ENCODE measurements at places on chromosomes 1 and 21. TPM values are rescaled to one million over a fixed set of nuclear protein-coding genes. Genes with fewer than 3 reads are reported as not detected.

Gene CDCA8
- 35.6 TPM for total RNA-seq

Gene LCE4A
- total RNA-seq = not detected

Gene UTP11
- 111 TPM for total RNA-seq

Gene HPCAL4
- 0.44 TPM for total RNA-seq

Gene MSH4
- total RNA-seq = 0.33 TPM

Gene S100A9
- total RNA-seq = not detected

Gene FCRL5
- not detected for total RNA-seq

Gene C8B
- not detected for total RNA-seq

Gene SLC6A9
- 6.3 TPM for total RNA-seq

Gene IL20
- total RNA-seq = not detected

Gene PRKAA2
- total RNA-seq = not detected

Gene HES4
- 5.0 TPM for total RNA-seq

Gene MCOLN2
- total RNA-seq = 92.3 TPM

Gene SGIP1
- total RNA-seq = not detected

Gene LYPD8
- total RNA-seq = not detected

Gene OR2L2
- 0.07 TPM for total RNA-seq

Gene KIF26B
- total RNA-seq = 0.02 TPM

Gene CERS2
- 195 TPM for total RNA-seq

Gene OR2T8
- total RNA-seq = not detected

Gene LCE6A
- total RNA-seq = not detected

Gene TSPEAR
- not detected for total RNA-seq

Gene CCDC27
- total RNA-seq = not detected

Gene KCNJ10
- total RNA-seq = not detected

Gene PRR9
- not detected for total RNA-seq

Gene OLFM3
- not detected for total RNA-seq

Gene C1orf35
- 27.5 TPM for total RNA-seq

Gene SPATC1L
- 10.8 TPM for total RNA-seq

Gene BRDT
- not detected for total RNA-seq

Gene SPATA46
- not detected for total RNA-seq

Gene MT1HL1
- not detected for total RNA-seq

Gene PTPRU
- total RNA-seq = 0.47 TPM

Gene DRAXIN
- total RNA-seq = not detected
